ENCODE measurements at places on chromosomes 1 and 21. TPM values are rescaled to one million over a fixed set of nuclear protein-coding genes. Genes with fewer than 3 reads are reported as not detected.

The BGLAP gene
- 0.50 TPM for total RNA-seq

The EXO1 gene
- total RNA-seq: 3.0 TPM

The ALX3 gene
- total RNA-seq: not detected

The ABCG1 gene
- 0.77 TPM for total RNA-seq

The F5 gene
- total RNA-seq: 0.26 TPM

The GRHL3 gene
- not detected for total RNA-seq

The PKNOX1 gene
- 12.2 TPM for total RNA-seq

The ACADM gene
- 29.9 TPM for total RNA-seq

The FMOD gene
- total RNA-seq: 3.3 TPM

The CTSS gene
- total RNA-seq: 2.6 TPM

The MFSD2A gene
- 1.2 TPM for total RNA-seq

The LCE2C gene
- total RNA-seq: not detected

The SLAMF9 gene
- not detected for total RNA-seq

The CIART gene
- total RNA-seq: 5.1 TPM

The DNAI4 gene
- total RNA-seq: 12.1 TPM

The EVA1C gene
- total RNA-seq: 4.6 TPM

The CDKN2C gene
- 19.8 TPM for total RNA-seq

The KIF26B gene
- 6.9 TPM for total RNA-seq

The EPHA10 gene
- under 0.01 TPM for total RNA-seq

The SCNM1 gene
- total RNA-seq: 26.5 TPM

The C1QC gene
- total RNA-seq: not detected

The LYPD8 gene
- total RNA-seq: not detected

The TAF1A gene
- 14.9 TPM for total RNA-seq

The KCND3 gene
- 2.3 TPM for total RNA-seq

The TPTE gene
- total RNA-seq: not detected

The NTNG1 gene
- total RNA-seq: 4.4 TPM

The RGS1 gene
- 0.50 TPM for total RNA-seq

The AHDC1 gene
- total RNA-seq: 6.9 TPM

The OLIG2 gene
- total RNA-seq: not detected

The LCE1B gene
- total RNA-seq: not detected
